ENCODE measurements at places on chromosomes 7 and 10.

DNA sequence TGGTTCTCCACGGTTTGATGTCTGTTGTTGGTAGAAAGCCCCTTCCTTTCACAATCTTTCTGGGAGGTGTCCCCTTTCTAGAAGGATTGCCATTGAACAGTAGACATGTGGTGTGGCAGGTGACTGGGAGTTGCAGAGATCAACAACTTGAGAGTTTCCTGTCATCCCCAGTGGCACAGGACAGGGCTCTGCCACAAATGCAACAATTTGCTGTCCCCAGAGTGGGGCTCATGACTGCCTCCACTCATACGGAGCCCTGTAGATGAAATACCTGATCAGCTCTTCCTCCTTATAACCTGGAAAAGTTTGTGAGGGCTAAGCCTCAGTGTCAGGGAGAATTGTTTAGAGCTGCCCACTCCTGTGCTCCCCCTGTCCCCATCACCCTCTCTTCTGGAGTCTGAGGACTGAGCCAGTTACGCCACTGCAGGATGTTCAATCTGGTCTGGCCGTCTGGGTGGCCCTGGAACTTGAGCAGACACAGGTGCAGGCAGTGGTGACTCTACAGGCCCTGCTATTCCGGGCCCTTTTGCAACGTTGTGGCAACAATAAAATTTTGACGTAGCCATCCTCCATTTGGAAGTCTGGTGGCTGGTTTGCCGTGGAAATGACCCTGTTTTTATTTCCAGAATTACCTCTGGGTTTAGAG, 6.5 kb downstream of the DBNL start:
- no peak for DNase-seq

- no peak for DNase-seq
These were observed 61.8 kb downstream of the ARL5B start for GRCh38 chr10:18721067-18721466.

DNA sequence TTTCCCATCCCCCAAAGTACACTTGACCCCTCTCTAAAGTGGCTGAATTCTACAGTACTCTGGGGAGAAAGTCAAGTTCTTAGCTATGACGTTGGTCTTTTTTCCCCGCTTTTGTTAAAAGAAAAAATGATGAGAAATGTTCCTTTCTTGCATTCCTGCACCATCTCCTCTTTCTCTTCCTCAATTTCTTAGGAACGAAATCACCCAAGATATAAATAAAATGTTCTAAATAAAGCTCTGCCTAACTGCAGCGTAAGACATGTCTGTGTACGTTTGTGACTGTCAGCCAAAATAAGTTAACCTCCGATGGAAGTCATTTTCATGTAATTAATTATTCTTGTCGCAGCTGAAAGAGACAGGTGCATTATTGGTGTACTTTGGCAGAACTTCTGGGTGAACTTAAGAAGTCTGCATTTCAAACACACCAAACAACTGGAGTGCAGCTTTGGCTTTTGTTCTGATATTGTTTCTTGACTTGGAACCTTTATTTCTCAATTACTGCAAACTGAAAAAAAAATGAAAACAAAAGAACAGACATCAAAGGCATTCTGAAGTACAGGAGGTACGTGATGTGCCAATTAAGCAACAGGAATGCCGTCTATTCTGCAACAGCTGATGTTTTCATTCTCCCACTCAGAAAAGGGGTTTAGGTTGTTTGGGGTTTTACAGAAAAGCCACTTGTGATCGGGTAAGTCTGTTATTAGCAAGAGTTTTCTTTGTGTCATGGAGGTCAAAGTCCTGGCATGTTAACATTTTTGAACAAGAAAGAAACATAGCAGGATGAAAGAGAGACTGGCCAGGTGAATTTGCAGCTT, 82.4 kb upstream of the SDK1 start:
- DNase-seq: no peak

- no peak for DNase-seq
These were observed 197.3 kb downstream of the PHF14 start for GRCh38 chr7:11170863-11171568.

- DNase-seq: no peak
These were observed 24.7 kb downstream of the GHRHR start for GRCh38 chr7:30988351-30989005.

- no peak for DNase-seq
These were observed 113.2 kb upstream of the IFRD1 start for GRCh38 chr7:112336936-112337576.

DNA sequence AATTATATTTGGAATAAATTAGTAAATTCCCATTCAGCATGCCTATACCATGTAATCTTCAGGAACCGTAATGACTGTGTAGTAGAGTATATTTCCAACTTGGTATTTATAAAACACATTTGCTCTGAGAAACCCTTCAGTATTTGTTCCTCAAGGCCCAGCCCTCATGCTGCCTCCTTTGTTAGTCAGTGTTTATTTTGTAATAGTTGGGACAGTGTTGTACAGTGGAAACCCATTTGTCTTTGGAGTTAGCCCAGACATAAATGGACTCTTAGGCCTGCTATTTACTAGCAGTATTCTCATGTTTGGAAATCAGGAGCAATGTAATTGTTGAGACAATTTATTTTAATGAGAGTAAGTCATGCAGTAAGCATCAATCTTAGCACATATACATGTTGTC, 686.9 kb downstream of the AUTS2 start:
- no peak for DNase-seq

DNA sequence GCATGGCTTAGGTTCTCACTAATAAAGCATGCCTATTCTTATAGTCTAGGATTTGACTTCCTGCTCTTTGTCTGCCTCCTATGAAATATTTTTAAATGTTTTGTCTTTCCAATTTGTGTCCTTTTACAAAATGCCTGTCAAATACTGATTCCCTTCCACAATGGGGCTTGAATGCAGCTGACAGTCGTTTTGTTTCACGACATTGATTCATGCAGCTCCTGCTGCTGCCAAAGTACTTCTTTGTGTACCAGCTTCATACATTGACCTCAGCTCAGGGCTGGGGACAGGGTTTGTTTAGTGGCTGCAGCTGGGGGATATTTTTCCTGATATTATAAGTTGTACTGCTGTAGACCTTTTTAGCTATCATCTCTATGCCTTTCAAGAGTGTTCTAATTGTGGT, 371.9 kb upstream of the CHRM2 start:
- no peak for DNase-seq

DNA sequence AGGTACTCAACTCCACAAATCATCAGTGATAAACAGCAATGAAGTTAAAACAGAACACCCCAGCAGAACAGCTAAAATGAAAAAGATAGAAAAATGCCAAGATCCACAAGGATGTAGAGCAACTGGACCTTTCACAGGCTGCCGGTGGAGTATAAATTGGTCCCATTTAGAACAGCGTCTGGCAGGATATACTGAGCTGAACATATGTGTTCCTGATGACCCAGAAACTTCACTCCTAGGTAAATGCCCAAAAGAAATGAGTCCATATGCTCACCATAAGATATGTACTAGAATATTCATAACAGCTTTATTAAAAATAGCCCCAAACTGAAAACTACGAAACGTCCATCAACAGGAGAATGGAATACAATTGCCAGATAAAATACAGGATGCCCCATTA, 102.4 kb downstream of the OAT start:
- DNase-seq: no peak

DNA sequence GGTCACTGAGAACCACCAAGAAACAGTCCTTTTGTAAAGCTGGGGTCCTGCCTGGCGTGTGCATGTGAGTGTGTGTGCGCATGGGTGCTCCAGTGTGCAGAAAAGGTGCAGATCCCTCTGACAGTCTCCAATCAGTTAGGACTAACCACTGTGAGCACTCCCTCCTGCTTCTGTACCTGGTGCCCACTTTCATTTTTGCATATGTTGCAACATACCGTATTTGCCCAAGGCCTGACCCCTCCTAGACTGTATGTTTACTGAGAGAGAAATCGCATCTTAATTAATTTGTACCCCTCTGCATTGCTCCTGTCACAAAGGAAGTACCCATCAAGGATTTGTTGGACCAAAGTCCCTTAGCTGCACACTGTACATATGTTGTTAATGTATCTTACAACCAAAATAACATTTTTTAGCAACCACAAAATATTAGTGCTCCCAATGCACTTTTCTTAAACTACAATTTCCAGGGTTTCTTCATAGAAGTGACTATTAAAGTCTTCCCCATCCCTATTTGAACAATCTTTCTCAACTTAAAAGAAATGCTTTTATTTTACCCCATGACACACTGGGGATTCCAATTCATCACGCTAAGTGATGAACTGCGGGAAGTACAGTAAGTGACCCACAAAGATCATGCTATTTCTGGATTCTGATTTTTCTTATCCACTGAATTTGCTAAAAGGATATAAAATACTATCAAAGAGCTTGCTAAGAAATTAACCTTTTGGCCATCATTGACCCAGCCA, 16.6 kb downstream of the PAXIP1 start:
- no peak for DNase-seq

DNA sequence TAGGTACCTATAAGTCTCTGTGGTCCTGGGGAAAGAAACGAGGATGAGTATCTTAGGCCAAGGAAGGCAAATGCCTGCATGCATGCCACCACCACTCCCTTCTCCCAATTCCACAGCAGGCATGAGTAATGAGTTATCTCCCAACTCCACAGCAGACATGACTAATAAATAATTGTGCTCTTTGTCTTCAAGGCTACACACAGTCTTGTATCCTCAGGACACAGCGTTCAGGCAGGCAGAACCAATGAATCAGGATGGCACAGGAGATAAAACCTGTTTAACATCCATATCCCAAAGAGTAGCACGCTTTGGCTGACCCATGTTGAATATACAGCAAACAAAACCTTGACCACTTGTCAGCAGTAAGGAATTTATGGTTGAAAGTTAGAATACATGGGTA, 229.7 kb upstream of the NFE2L3 start:
- DNase-seq: no peak
